ENCODE measurements at places on chromosomes 1 and 21. TPM values are rescaled to one million over a fixed set of nuclear protein-coding genes. Genes with fewer than 3 reads are reported as not detected.

KCNJ9 gene
- total RNA-seq, result not detected

FOXD2 gene
- 0.37 TPM for total RNA-seq

DBT gene
- 13.3 TPM for total RNA-seq

AMY1B gene
- not detected for total RNA-seq

FCRL2 gene
- not detected for total RNA-seq

MANEAL gene
- 1.8 TPM for total RNA-seq

TRIM63 gene
- total RNA-seq, result 0.29 TPM

OR10J1 gene
- not detected for total RNA-seq

RCSD1 gene
- 14.1 TPM for total RNA-seq

GPR37L1 gene
- 0.09 TPM for total RNA-seq

HTR6 gene
- total RNA-seq, result not detected

GRHL3 gene
- 0.14 TPM for total RNA-seq

POTED gene
- total RNA-seq, result not detected

SNAP47 gene
- total RNA-seq, result 16.3 TPM

CR1 gene
- total RNA-seq, result 6.3 TPM

FAM229A gene
- 5.4 TPM for total RNA-seq

ASH1L gene
- 66.7 TPM for total RNA-seq

CYP4A11 gene
- total RNA-seq, result not detected

RIPPLY3 gene
- total RNA-seq, result not detected

FCAMR gene
- total RNA-seq, result not detected

ADAM30 gene
- total RNA-seq, result not detected

CNTN2 gene
- total RNA-seq, result 0.28 TPM

SYPL2 gene
- total RNA-seq, result 9.0 TPM

PRDM16 gene
- total RNA-seq, result 21.1 TPM

VCAM1 gene
- total RNA-seq, result 24.2 TPM

LEMD1 gene
- total RNA-seq, result not detected

DDX59 gene
- total RNA-seq, result 27.1 TPM

CLK2 gene
- total RNA-seq, result 31.2 TPM

RAP1GAP gene
- 1.2 TPM for total RNA-seq

DIO1 gene
- not detected for total RNA-seq

NT5C1A gene
- 1.1 TPM for total RNA-seq

TNFRSF4 gene
- 2.8 TPM for total RNA-seq

ITGB2 gene
- 122 TPM for total RNA-seq

ANKRD35 gene
- 7.0 TPM for total RNA-seq

PIK3C2B gene
- total RNA-seq, result 33.7 TPM

HPCAL4 gene
- total RNA-seq, result 0.09 TPM

CNKSR1 gene
- total RNA-seq, result 2.4 TPM

SELP gene
- total RNA-seq, result 14.2 TPM

NHLH1 gene
- 0.14 TPM for total RNA-seq

SLC35F3 gene
- total RNA-seq, result not detected

OR2G6 gene
- total RNA-seq, result not detected

DMRTA2 gene
- not detected for total RNA-seq

FALEC gene
- total RNA-seq, result not detected

GBP2 gene
- total RNA-seq, result 58.3 TPM

OXCT2 gene
- 2.0 TPM for total RNA-seq

CYP4A22 gene
- total RNA-seq, result 0.10 TPM

OR2L13 gene
- not detected for total RNA-seq

ANXA9 gene
- total RNA-seq, result not detected

SH3BGR gene
- total RNA-seq, result 26.4 TPM

TFF3 gene
- 21.1 TPM for total RNA-seq

ANP32E gene
- total RNA-seq, result 36.6 TPM

APCS gene
- not detected for total RNA-seq

DMBX1 gene
- not detected for total RNA-seq

KDF1 gene
- not detected for total RNA-seq

KLHDC8A gene
- not detected for total RNA-seq

SPRR2E gene
- total RNA-seq, result not detected
